SJSA1 (cell line): ENCODE measurements at places on chromosomes 13 and 19. TPM values are rescaled to one million over a fixed set of nuclear protein-coding genes. Genes with fewer than 3 reads are reported as not detected.

SIGLEC10 gene
- total RNA-seq, result not detected in 2 replicates

TLE6 gene
- 2.0 and 7.2 TPM in 2 replicates for total RNA-seq

UGGT2 gene
- total RNA-seq, result 35.5 and 36.9 TPM in 2 replicates

IL12RB1 gene
- 0.21 TPM in 1 of 2 replicates, not detected in the other for total RNA-seq

KLHL1 gene
- total RNA-seq, result not detected in 2 replicates

KIR3DL2 gene
- not detected in 2 replicates for total RNA-seq

DNA sequence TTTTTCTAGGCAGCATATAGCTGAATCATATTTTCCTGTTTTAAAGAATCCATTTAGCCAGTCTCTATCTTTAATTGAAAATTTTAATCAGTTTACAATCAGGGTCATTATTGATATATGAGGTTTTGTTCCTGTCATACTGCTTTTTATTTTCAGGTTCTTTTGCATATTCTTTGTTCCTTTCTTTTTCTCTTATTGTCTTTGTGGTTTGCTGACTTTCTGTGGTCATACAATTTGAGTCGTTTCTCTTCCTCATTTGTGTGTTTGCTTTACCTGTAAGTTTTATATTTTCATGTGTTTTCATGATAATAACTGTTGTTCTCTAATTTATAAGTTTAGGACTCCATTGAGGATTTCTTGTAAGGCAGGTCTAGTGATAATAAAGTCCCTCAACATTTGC lies 812.6 kb downstream of the DACH1 start:
- no peak for DNase-seq

DNA sequence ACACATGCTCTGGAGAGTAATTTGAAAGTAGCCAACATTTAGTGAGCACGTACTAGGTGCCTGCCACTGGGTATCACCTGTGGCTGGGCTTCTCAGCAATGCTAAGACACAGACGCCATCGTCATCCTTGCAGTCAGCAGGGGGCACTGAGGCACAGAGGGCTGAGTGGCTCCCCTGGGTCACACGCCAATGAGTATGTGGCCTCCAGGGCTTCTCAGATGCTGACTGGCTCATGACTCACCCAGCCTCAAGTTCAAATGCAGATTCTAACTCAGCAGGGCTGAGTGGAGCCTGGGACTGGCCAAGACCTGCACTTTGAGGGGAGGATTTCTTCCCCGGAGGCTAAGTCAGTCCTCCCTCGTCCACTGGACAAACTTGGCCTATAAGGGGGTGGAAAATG lies 115.1 kb upstream of the CACNA1A start:
- DNase-seq, result peak; percentile 48

DNA sequence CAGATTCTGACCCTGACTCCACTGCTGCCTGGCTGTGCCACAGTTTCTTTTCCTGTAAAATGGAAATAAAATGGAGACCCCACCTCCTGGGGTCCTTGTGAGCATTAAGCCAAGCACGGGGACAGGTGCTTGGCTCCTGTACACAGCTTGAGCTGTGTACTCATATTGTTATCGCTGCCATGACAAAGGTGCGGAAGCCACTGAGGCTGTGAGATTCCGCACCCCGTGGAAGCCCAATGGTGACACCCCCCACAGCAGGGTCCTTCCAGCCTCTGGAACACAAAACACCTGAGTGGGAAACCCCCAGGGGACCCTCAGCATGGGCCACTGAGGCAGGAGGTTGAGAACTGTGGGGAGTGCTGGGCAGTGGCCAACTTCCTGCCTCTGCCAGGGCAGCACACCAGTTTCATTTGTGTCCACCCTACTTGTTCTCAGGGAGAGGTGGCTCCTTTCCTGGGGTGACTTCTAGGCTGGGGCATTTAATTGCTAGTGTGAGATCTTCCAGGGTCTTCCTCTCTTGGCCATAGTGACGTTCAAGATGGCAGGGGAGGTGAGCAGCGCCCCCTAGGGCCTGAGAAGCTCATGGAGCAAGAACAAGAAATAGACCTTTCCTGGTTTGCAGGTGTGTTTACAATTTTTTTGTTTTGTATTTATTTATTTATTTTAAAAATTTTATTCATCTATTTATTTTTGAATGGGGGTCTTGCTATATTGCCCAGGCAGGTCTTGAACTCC lies 5.4 kb upstream of the JSRP1 start:
- DNase-seq, result no peak

DNA sequence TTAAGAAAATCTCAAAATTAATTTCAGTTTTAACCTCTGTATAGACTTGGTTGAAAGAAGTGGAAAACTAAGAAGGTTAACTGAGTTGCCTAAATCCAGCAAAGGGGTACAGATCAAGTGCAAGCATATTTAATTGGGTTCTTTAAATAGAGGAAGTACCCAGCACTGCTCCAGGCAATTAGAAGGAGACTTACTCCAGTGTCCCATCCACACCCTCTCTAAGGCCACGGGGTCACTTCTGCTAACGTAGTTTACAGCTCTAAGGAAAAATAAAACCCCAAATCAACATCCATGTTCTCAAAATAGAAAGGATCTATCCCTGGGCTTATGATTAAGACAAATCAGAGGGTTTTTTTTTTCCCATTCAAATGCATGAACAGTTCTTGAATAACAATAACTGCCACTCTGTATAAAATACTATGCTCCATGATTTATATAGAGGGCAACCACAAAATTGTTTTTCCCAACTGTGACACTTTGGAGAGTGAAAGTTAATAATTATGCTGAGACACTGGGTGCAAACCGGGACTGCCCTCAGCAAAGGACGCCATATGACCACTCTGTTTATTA lies 4.6 kb downstream of the FRY start:
- DNase-seq, result no peak

DNA sequence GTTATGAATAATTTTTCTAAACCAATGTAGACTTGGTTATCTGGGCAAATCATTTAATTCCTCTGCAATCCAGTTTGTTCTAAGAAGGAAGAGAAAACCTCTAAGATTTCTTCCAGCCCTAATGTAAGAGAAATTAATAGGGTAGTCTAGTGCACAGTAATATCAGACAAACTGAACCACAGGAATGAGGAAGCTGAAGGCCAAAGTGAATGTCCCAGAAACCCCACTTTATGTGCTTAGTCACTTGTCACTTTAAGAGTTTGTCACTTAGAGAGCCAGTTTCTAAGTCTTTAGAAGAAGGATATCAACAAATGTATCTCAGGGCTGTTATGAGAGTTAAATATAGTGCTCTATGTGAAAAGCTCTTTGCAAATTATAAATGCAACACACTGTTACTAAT lies 750.6 kb downstream of the DIAPH3 start:
- DNase-seq, result no peak

DNA sequence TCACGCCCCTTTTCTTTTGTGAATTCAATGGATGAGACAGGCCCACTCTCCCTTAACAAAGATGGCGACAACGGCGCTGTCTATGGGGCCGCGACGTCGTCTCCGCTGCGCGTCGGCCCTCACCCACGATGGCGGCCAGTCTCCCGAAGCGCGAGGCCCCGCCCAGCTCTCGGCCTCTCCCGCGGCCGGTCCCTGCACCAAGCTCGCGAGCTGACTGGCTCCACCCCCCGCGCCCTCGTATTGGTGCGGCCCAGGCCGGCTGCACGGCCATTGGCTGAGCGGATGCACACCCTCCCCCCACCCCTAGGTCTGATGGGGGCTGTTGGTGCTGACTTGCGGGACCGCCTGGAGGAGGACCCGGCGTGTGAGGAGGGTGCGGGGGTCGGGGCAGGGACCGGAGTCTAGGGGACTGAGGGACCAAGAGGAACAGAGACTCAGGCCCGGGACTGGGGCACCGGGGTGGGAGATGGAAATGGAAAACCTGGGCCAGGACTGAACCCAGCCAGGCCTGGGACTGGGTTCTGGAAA lies 4.8 kb downstream of the SPHK2 start:
- DNase-seq, result peak; percentile 99

GRCh38 chr13:26679411-26680122 lies 81.0 kb downstream of the GPR12 start:
- DNase-seq, result no peak

DNA sequence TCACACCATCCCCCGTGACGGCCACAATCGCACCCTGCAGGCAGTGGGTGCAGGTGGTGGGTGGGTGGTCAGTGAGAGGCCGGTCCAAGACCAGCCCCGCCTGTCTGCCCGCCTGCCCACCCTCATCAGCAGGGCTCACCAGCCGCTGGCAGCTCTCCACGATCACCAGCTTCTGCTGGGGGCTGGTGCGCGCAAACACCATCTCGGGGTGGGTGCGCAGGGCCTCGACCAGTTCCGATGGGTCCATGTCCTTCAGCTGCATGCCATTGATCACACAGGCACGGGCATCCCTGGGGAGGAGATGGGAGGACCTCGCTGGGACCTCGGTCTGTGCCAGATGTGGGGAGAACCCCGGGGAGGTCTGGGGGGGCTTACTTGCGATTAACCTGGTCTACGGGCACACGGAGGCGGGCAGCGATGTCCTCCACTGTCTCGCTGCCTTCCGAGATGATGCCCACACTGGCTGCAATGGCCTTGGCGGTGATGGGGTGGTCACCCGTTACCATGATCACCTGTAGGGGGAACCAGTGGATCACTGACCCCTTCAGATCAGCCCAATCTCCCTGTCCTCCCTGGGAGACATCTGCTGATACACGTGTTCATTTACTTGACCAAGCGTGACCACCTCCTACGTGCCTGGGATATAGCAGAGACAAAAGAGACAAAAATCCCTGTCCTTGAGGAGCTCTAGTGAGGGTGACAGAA lies 8.0 kb downstream of the ATP4A start:
- peak; percentile 13 for DNase-seq

DNA sequence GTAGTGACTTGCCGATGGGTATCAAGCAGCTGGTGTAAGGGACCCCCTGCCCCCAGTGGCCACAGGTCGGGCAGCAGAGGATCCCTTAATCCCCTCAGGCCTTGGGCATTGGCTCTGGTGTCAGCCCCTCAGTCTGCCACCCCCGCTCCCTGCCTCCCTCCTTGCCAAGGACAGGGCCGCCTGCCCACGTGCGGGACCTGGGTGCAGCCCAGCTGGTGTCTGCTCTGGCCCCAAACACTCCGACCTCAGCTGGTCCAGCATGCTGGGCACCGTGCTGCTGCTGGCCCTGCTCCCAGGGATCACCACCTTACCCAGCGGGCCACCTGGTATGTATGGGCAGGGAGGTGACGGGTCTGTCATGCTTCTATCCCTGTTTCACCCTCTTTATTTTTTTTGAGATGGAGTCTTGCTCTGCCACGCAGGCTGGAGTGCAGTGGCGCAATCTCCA lies at the start of gene TGFBR3L:
Gene TGFBR3L, plus strand, starts transcription at position 233 of the 448 bp plus-strand sequence.
- DNase-seq, result no peak

DNA sequence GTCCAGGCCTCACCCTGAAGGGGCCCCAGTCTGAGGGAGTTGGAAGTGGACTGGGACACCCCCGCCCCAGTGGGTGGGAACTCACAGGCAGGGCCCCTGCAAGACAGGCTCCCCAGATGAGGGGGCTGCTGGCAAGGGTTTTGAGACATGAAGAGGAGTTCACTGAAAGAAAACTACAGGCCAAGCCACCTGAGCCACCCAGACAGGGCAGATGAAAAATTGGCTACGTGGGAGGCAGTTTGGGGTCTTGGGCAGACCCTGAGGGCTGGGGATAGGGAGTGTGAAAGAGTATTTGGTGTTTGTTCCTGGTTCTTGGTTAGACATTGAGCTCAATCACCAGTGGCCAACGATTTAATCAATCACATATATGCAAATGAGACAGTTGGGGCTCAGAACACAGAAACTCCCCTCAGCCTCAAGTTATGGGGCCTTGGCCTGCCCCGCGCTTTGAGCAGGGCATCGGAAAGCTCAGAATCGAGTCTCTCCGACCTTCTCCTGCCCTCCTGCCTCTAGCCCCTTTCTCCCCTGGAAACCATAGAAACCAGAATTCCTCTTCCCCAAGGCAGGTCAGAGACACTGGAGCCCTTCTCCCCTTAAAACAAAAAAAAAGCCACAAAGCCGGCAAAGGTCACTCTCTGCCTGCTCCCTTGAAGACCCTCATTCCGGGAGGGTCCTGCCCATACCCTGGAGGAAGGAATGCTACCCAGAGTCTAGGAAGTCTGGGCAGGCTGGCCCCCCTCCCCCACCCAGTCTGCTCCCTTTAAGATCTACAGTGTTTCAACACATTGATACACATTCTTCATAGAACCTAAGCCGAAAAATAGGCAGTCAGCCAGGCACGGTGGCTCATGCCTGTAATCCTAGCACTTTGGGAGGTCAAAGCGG lies 1.3 kb upstream of the ISYNA1 start:
- no peak for DNase-seq

GRCh38 chr13:74597526-74597925 lies 463.3 kb upstream of the KLF12 start:
- DNase-seq, result no peak

- DNase-seq, result no peak
Measured at GRCh38 chr19:1847348-1847683, 967 bp downstream of the REXO1 start.

DNA sequence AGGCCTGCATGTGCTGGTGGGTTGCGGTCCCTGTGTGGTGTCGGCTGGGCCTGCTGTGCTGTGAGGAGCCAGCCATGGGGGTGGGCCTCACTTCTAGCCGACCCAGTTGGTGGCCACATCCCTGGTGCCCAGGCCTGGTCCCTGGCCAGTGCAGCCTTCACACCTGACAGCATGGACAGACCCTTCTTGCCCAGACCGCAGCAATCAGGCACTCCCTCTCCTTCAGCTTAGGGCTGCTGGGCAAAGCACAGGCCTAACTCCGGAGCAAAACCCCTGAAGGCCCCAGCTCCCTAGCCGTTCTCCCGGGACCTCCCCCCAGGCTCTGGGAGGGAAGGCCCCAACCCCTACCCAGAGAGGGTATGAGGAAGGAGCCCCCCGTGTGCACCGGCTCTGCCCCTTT lies 6.6 kb upstream of the MCF2L start:
- no peak for DNase-seq
